Stimulated activated CD4-positive, alpha-beta T cell treated with anti-CD3 and anti-CD28 coated beads, Interleukin-2, amount 100 ng/mL, for 24 hours (primary cell): ENCODE measurements at places on chromosomes 16 and 17.

DNA sequence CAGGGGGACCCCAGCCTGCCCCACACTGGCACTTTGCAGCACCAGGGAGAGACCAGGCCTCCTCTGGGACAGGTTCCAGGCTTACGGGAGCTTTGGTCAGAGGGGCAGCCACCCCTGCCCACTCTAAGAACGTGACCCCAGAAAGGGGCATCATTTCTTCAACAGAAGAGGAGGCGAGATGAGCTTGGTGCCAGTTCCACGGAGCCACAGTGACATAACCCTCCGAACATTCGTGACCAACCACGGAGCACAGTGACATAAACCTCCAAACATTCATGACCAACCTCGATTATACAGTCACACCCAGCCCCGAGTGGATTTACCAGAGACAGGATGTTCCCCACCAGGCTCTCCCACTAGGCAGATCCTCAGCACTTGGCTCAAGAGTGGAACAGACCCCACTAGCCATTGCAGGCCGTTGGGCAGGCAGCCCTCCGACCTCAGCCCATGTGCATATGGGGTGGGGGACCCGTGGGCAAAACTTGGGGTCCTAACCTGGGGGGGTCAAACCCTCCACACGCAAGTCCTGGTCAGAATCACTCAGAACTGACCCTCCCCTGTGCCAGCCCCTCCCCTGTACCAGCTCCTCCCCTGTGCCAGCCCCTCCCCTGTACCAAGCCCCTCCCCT, 112.9 kb downstream of the METRNL start:
- DNase-seq = no peak

DNA sequence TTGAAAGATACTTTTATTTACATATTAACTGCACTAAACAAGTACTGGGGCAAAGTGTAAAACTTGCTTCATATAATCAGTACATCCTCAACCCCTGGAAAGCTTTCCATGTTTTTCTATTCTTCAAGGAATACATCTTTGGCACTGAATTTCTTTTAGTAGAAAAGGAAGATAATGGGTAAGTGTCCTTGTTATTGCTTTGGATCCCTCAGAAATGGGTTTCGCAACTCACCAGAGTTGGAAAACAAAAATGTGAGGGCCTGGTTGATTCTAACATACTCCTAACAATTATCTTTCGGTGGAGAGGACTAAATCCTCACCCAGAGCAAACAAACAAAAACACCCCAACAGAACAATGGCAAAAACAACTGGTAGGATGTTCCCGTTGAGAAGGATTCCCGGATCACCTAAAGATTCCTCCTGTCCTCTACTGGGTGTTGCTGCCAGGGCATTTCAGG, 120.4 kb downstream of the PARN start:
- no peak for DNase-seq

DNA sequence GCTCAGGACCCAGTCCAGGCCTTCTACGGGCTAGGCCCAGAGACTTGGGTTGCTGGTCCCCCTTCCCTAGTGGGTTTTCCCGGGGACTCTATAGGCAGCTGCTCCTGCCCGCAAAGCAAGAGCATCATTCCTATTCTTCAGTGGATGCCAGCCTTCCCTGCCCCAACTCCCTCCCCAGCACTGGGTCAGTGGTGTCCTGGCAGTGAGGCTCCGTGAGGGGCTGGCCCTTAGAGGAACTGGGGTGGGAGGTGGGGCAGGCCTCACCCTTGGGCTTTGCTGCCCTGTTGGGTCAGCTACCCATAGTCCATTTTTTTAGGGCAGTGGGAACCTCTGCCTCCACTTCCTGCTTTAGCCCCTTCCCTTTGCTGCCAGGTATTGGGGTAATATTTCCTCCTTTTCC, 7.9 kb upstream of the PLEKHG4 start:
- no peak for DNase-seq

- no peak for DNase-seq
These were observed 712 bp downstream of the HOXB4 start for GRCh38 chr17:48577330-48577945.

GRCh38 chr16:25066426-25066746, 45.2 kb upstream of the LCMT1 start:
- no peak for DNase-seq

- no peak for DNase-seq
These were observed 17.5 kb downstream of the CACNG4 start for GRCh38 chr17:66981983-66982508.

- no peak for DNase-seq
These were observed 28.4 kb upstream of the EMP2 start for GRCh38 chr16:10608687-10609401.

- no peak for DNase-seq
These were observed 11.9 kb upstream of the SLC38A10 start for GRCh38 chr17:81306898-81307510.

DNA sequence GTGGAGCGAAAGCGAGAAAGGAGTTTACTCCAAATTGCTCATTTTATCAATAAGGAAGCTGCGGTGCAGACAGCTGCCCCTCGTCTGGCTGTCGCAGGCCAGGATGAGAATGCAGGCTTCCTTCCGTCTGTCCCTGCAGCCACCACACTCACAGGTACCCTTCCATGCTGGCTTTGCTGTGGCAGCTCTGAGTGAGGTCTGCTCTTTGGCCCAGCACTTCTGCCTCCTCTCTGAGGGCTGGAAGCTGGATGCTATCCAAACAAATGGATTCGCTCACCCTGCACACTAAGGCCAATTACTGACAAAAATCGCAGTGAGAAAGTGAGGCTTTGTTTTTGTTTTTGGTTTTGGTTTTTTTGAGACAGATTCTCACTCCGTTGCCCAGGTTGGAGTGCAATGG, 7.0 kb downstream of the ARMC7 start:
- no peak for DNase-seq
